T follicular helper cell (primary cell): ENCODE measurements at places on chromosomes 11 and 22.

GRCh38 chr11:108278546-108278945 lies 55.7 kb downstream of the ATM start:
- no peak for DNase-seq

DNA sequence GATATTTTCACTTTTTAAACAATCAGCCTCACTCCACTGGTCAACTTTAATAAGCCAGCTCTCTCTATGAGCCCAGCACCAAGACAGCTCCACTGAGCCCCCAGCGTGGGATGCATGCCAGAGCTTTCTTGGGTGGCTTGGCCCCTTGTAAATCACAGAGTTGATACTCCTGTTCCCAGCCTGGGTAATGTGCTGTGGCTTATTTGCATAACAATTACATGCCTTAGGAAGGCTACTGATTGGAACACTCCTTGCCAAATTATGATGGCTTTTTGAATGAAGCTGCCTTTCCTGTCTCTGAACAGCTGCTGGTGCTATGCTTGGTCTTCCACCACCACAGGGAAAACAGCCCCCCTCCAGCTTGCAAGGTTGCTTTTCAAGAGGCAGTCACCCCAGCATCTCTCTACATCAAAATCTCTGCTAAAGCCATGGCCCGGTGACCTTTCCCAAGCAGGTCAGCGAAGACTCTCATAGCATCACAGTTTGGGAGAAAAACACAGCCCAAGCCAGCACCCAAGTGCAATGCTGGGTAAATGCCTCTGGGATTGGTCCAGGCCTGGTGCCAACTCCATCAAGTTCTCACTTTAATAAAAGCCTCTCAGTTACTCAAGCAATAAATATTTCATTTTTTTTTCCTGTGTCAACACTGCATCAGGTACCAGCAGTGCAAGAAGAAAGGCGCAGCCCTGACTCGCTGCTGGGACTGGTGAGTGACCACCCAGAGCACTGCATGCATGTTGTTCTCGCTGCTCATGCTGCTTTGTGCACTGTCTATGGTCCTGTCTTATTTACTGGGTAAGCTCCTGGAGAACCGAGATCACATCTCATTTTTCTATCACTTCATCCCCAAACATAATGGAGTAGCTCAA lies 549.3 kb downstream of the OPCML start:
- no peak for DNase-seq

DNA sequence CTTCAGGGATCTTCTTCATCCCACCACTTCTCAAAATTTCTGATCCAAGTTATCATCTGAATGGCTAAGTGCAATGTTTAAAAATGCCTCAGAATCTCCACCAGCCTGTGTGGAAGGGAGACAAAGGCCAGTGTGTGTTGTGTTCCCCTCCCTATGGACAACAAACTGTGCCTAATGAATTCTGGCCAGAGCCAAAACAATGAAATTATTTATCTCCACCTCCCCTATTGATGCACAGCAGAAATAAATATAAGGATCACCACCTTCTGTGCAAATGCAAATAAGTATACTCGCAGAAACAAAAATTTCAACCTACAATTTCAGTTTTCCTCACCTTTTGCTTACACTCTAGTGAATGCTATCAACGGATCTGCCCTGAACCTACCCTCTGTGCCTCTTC lies 75.8 kb downstream of the GAB2 start:
- no peak for DNase-seq

GRCh38 chr11:84564180-84564866 lies 1062.8 kb downstream of the DLG2 start:
- no peak for DNase-seq

GRCh38 chr22:38954414-38955043 lies 2.9 kb upstream of the APOBEC3A start:
- DNase-seq = no peak

- no peak for DNase-seq
Measured at GRCh38 chr22:26606611-26607010, 11.2 kb downstream of the CRYBB1 start.

DNA sequence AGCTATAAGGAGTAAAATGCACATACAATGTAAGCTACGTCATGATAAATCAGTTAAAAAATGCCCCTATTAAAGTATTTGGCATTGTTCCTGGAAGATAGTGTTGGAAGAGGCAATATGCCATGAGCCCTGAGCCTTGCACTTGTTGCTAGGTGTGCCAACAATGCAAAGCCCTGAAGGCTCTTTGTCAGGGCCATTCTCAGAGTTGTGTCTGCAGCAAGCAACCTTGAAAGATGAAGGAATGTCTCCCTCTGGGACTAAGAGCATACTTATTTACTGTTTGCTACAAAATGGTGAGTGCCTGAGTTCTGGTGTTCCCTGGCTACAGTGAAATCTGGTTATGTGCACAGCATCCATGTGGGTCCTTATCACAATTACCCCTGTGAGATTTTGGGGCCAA lies 322.3 kb upstream of the FAT3 start:
- no peak for DNase-seq

DNA sequence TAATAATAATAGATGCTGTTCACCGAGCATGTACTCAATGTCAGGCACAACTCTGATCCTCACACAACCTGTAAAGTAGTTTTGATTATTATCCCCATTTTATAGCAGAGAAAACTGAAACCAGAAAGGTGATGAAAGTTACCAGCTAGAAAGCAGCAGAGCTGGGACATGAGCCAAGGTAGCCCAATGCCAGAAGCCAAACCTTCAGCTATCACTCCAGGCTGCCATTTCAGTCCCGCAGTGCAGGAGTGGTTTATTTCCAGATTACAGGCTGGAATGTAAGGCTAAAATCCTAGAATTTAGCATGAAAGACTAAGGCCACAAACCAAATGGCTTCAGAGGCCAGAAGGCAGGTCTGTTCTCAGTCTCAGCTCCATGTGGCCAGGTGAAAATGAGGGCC lies 108.8 kb downstream of the TENM4 start:
- no peak for DNase-seq

DNA sequence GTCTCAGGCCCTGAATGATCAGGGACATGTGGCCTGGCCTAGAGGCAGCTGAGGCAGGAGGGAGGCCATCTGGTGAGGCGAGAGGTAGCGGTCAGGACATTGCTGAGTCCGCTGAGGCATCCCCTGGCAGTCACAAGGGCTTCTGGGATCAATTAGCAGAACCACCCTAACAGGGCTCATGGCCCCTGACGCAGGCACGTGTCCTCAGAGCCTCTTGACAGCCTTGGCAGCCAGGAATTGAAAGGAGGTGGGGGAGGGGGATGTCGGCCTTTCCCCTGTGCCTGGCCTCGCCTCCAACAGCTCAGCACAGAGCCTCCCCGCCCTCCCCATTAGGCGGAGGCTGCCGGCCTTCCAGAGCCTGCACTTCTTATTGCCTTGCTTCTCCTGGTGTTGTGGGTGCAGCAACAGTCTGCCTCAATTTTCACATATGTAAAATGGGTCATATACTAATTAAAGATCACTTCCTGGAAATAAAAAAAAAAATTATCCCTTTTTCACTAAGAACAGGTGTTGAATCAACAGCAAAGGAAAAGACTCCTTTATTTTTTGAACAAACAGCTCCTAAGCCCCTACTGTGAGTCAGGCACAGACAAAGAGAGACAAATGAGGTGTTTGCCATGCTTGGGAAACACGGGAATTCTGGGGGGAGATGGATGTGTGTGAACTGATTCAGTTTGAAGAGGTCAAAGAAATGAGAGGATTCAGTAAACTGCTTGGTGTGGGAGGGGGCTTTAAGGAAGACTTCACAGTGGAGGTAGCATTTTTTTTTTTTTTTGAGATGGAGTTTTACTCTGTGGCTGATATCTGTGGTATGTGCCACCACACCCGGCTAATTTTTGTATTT lies 55.3 kb downstream of the NFAM1 start:
- DNase-seq = no peak
